ENCODE measurements at places on chromosomes 7 and 10.

- no peak for DNase-seq
Measured at GRCh38 chr10:10125676-10126075, 892.0 kb upstream of the CELF2 start.

DNA sequence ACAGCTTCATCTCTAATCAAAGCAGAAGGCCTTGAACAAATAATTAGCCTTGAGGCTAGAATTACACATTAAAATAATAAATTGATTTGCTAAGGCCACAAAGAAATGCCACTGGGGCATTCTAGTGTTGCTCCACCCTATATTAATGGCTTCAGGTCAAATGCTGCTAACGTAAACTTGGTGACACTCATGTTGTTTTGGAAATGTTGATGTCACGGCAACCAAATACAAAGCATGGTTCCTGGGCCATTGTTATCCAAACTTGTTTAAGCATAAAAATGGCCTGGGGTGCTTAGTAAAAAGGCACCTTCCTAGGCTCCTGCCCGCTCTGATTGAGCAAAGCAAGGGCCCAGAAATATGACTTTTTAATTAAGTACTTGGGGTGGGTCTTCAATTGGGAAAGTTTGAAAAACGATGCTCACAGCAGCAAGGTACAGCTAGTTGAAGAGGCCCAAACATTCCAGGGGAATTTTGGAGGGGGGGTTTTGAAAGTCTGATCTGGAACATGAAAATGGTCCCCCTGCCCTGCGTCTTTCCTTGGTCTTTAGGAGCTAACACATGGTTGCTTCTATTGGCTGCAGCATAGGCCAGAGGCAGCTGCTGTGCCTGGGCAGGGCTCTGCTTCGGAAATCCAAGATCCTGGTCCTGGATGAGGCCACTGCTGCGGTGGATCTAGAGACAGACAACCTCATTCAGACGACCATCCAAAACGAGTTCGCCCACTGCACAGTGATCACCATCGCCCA is 67.8 kb downstream of the ABCC2 start:
- DNase-seq: no peak

- no peak for DNase-seq
Measured at GRCh38 chr7:27895551-27895950, 155.6 kb downstream of the TAX1BP1 start.

GRCh38 chr7:134799377-134799776 is 19.9 kb downstream of the CALD1 start:
- no peak for DNase-seq

DNA sequence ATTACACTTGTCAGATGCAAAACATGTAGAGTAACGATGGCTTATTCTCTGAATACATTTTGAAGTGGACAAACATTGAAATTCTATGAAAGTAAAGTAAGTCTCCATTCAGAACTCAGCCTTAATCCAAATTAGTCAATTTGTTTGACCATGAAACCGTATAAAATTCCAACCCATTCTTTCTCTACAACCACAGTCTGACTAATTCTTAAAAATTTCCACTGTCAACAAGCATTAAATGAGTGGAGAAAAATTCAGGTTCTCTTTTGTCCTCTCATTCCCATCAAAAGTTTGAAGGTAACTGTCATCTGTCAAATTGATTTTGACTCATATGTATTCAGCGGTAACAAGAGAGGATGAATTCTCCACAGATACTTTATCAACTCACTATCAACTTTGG is 1031.5 kb downstream of the SORCS1 start:
- no peak for DNase-seq

DNA sequence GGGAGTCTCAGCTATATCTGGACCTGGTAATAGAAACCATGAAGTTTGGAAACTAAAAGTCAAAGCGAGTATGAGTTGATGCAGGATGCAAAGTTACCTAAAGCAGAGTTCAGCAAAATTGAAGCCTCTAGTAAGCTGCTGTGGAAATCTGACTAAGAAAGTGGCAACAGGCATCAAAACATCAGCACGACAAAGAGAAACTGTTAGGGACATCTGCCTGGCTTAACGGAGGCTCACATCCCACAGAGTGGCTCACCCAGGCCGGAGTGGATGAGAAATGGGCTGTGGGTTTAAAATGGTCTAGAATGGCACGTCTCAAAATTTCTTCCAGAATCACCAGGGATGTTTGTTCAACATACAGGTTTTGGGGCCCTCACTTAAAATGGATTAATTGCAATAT is 164.1 kb upstream of the NPY start:
- no peak for DNase-seq

GRCh38 chr10:60957667-60958221 is 13.8 kb upstream of the RHOBTB1 start:
- DNase-seq: no peak

GRCh38 chr10:6044751-6045313 is 17.3 kb downstream of the IL2RA start:
- DNase-seq: peak; percentile 59

DNA sequence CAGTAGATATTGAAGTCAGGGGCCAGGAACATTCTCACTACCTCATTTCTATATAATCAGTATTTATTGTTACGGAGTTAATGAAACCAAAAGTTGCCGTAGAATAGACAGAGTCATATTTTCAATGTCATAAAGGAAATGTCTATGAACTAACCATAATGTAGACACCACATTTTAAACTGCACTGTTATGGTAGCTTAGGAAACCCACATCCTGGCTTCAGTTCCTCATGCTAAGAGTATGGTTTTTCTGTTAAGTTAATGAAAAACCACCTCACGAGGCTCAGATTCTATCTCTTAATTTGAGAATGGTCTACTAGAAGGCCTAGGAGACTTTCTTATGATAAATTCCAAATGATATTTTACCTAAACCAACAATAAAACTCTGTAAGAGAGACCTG is 166.5 kb downstream of the TMEM26 start:
- no peak for DNase-seq

DNA sequence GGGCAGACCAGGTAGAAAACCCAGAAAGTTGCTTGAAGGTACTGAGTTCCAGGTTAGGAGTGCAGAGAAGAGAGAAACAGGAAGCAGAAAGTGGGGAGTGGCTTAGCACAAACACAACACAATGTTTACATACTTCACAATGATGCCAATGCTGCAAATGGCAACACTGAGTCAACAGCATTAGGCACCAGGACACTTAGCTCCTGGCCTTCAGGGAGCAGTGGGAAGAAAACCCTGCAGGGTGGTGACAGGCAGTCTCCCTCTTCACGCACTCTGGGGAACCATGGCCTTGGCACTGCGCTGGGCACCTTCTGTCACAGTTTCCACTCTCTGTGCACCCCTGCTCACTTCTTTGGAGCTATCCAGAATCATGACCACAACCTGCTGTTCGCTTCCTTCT is 7.3 kb downstream of the ICA1 start:
- DNase-seq: no peak

- DNase-seq: no peak
Measured at GRCh38 chr7:118085000-118085399, 99.0 kb upstream of the LSM8 start.

GRCh38 chr7:137354961-137355360 is 11.4 kb upstream of the PTN start:
- DNase-seq: no peak

DNA sequence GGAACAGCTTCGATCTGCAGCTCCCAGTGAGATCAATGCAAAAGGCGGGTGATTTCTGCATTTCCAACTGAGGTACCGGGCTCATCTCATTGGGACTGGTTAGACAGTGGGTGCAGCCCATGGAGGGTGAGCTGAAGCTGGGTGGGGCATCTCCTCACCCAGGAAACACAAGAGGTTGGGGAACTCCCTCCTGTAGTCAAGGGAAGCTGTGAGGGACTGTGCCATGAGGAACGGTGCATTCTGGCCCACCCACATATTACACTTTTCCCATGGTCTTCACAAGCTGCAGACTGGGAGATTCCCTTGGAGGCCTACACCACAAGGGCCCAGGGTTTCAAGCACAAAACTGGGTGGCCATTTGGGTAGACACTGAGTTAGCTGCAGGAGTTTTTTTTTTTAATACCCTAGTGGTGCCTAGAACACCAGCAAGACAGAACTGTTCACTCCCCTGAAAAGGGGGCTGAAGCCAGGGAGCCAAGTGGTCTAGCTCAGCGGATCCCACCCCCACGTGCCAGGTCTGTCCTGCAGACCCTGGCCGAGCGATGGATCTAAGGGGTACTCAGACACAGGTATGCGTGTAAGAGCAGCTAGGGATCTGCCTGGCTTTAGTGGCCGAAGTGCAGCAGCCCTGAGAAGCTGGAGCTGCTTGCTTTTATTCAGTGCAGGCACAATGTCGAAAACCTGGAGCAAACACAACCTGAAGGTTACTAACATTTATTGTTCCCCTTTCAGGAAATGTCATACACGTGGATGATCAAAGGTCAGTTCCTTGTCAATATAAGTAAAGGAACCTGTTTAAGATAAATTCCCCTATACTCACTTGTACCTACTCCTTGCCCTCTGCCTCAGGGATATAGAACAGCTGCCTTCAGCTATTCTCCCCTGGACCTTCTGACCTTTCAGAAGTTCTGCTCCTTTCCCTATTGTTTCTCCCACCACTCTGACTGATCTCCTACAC is 3.1 kb upstream of the SAMD9 start:
- no peak for DNase-seq

DNA sequence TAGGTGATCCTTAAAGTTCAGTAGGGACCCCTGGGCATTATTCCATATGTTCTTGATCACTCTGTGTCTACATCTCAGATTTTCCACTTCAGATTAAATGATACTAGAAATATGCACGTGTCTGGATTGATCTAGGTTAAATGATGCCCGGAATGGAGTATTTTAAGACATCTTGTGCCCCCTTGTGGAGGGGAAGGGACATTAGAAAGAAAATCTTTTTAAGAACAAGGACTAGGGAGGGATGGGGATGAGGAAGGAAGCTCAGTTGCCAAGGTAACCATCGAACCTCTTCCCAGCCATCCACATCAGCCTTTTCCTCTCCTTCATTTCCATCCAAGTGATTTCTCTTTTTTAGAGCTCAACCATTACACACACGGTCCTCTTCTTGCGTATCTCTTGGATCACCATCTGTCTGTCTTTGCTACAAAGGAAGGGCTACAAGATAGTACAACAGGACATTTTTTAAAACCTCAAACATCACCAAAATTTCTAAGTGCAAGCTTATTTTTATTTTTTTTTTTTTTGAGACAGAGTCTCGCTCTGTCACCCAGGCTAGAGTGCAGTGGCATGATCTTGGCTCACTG is 40.5 kb downstream of the PRSS2 start:
- no peak for DNase-seq

GRCh38 chr10:86958901-86959736 is 720 bp downstream of the SNCG start:
- DNase-seq: no peak

DNA sequence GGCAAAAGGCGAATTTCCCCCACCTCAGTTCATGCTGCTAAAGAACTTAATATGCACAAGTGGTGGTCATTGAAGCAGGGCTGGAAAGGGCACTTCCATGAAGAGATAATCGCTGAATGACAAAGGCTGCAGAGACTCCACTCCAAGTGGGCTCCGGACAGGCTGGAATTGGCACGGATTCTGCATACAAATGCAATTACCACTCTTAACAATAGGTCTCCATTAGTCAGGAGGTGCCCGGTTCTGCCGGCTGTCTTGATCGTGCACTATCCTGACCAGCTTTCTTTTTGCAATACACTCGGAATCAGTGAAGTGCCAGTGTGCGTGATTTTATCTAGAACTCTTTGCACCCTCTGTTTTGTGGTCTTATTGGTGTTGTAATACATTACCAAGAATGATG is 49.7 kb downstream of the INSYN2A start:
- no peak for DNase-seq

DNA sequence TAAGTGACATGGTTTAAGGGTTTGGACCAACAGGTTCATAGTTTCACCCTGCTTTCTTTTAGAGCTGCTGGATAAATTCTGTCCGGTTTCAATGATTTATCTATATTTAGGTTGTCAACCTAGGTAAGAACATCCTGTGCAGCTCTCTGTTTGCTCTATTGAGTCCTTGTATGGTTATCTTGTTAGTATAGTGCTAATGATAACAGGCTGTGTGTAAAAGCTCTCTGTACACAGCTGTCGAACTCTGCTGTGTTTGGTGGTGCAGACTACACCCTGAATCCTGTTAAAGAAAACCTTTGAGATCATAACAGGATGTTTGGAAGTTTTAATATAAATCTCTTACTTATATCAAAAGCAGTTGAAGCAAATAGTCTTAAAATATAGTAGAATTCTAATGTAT is 219.2 kb downstream of the SDK1 start:
- DNase-seq: no peak
